T-helper 9 cell (primary cell): ENCODE measurements at places on chromosomes 16 and 17.

DNA sequence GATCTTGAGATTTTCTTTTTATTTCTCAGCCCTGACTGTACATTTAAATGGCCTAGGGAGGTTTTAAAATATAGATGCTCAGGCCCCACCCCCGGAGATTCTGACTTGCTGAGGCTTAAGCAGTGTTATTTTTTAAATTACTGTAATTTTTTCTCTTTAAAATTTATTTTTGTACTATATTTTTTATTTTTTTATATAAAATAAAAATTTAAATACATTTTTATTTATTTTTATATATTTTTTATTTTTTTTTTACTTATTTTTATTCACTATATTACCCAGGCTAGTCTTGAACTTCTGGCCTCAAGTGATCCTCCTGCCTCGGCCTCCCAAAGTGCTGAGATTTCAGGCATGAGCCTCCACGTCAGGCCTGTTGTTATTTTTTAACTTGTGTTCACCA lies 83.3 kb downstream of the KATNIP start:
- no peak for DNase-seq

DNA sequence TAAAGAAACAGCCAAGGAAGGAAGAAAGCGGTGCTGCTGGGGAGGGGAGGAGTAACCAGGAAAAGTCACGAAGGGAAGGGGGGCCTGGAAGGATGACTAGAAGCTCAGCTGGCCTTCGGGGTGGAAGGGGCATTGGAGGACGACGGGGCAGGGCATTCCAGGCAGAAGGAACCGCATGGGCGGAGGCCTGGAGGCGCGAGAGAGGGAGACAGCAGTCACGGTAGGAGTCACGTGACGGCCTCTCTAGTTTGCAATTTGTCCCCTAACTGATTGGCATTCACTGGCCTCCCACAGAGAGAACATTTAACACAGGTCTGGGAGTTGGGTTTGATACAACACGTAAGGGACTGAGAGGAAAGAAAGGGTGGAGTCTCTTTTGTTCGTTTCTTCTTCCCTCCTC lies 63.9 kb downstream of the RTN4RL1 start:
- no peak for DNase-seq

DNA sequence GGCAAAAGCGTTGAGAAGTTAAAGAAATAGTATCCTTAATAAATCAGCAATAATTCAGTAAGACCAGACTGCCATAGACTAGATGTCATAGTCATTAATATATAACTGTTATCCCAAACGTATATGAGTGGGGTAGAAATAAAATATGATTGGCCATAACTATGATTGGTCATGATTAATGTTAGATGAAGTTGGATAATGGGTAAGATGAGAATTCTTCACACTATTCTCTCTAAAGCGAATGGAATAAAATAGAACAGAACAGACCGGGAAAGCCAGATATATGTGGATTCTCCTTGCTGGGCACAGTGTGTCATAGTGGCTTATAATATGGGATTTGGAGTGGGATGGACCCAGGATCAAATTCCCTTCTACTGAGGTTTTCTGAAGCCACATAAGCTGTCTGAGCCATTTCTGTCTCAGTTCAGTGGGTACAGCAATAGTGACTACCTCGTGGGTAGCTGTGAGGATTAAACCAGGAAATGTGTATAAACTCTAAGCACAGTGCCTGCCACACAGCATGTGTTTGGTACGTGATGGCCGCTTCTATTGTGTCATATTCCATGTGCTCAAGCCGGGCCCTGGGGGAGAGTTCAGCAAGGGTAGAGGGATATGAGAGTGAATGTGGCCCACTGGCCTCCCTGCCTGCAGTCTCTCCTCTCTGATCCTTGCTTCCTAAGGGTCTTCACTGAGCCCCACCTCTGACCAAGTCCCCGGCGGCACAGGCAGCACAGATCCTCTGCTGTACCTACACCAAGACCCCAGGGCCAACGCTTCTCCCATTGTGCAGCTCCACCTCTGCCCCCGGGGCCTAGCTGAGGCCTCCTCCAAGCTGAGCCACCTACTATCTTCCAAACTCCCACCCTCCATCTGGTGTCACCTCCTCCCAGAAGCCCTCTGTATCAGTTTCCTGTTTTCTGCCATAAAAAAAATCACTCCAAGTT lies 3.7 kb downstream of the CETP start:
- DNase-seq, result no peak

GRCh38 chr16:70421014-70421413 lies 17.9 kb downstream of the ST3GAL2 start:
- no peak for DNase-seq

GRCh38 chr17:46125831-46126230 lies 67.4 kb downstream of the KANSL1 start:
- DNase-seq, result no peak

DNA sequence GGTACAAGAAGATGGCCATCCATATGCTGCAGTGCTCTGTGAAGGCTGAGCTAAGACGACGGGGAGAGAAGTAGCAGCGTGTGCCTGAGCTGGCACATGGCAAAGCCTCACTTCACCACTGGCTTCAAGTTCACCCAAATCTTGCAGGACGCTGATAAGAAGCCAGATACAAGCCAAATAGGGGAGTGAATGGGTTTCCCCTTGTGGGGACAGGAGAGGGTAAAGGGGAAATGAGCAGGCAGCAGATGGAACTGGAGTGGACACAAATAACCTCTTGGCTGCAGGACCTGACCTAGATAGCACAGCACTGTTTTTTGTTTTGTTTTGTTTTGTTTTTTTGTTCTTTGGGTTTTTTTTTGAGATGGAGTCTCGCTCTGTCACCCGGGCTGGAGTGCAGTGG lies 21.0 kb upstream of the PITPNA start:
- no peak for DNase-seq

GRCh38 chr16:57576429-57576870 lies 34.0 kb downstream of the ADGRG5 start:
- peak; percentile 78 for DNase-seq

- no peak for DNase-seq
These were observed 6.7 kb downstream of the KCNH4 start for GRCh38 chr17:42174126-42174783.

GRCh38 chr17:78986649-78987328 lies 7.1 kb upstream of the LGALS3BP start:
- DNase-seq, result no peak

DNA sequence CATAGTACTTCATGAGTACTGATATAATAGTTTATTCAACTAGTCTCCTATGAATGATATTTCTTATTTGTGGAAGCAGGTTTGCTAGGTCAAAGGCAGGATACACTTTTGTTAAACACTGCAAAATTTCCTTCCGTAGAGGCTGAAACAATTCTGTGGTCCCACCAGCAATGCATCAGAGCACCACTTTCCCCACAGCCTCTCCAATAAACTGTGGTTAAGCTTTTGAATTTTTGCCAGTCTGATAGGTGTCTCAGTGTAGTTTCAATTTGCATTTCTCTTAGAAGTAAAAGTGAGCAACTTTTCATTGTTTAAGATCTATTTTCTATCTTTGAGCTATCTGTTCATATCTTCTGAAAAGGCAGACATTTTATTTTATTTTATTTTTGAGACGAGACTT lies 36.4 kb upstream of the CORO6 start:
- DNase-seq, result no peak

DNA sequence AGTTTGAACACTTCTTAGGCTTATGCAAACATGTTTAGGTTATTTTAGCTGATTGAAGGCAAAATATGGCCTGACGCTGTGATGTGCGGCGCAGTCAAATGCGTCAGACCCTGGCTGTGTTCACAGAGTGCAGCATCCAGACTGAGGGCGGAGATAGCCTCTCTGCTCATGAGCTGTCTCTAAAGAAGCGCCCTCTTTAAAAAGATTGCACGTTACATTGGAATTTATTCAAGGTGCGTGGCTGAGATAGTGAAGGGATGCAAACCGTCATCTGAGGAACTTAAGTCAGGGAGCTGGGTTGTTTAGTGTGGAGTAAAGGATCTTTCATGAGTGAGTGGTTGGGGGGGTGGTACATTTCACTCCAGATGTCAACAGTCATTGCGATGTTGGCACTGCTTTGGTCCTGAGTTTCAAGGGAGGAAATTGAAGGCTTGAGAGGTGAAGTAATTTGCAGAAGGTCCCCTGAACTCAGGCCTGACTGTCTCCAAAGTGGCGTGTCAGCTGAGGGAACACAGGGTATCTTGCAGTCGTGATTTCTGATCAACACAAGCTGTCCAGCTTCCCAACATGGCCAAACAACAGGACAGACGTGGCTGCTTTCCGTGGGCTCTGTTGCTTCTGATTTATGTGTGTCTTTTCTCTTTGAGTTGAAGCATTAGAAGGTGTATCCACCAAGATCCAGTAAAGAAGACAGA lies 33.4 kb downstream of the RPTOR start:
- DNase-seq, result no peak

DNA sequence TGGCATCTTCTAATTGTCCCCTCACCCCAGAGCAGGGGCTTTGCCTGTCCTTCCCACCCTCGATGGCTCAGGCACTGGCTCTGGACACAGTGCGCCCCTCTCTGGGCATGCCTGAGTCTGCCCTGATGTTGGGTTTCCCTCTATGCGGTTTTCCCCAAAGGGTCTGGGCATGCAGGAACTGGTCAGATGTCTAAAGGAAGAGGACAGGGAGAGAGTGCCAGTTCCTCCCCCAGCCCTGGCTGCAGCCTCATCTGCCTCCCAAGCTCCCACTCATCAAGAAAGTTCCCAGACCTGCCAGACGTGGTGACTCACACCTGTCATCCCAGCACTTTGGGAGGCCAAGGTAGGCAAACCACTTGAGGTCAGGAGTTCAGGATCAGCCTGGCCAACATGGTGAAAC lies 41.3 kb upstream of the PABPN1L start:
- no peak for DNase-seq
